ENCODE measurements at places on chromosomes 5 and 9. TPM values are rescaled to one million over a fixed set of nuclear protein-coding genes. Genes with fewer than 3 reads are reported as not detected.
A peak's percentile ranks its signal among the peaks of the same experiment; 100 is the strongest.

DNA sequence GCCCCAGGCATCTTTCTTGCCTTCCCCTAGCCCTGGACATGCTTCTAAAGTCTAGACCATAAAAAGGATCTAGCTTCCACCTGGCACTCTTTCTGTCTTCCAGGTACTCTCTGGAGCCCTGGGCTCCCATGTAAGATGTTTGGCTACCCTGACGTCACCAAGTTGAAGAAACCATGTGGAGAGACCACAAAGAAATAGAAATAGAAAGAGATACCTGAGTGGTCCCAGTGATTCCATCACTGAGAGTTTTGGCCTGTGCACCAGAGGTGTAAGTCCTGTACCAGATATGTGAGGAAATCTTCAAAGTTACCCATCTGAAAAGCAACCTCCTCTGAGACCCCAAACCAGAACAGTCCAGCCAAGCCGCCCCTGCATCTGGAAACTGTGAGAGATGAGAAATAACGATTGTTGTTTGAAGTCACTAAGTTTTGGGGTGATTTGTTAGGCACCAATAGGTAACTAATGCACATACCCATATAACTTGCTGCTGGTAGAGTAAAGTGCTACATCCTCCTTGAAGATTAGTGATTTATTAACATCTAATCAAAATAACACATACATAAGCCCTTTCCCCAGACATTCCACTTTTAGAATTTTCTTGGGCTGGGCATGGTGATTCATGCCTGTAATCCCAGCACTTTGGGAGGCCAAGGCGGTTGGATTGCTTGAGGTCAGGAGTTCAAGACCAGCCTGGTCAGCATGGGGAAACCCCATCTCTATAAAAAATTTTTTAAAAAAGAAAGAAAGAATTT, 85.7 kb upstream of the LHFPL2 start:
- no peaks in the 10 kb centered on the region for H3K27me3 ChIP-seq
- H3K4me3 ChIP-seq: no peak overlapping the region
- no peak for DNase-seq
- no peak overlapping the region for H3K27ac ChIP-seq
- H3K36me3 ChIP-seq: no peaks in the 10 kb centered on the region

Gene MARCHF11
- 0.23 TPM for total RNA-seq

DNA sequence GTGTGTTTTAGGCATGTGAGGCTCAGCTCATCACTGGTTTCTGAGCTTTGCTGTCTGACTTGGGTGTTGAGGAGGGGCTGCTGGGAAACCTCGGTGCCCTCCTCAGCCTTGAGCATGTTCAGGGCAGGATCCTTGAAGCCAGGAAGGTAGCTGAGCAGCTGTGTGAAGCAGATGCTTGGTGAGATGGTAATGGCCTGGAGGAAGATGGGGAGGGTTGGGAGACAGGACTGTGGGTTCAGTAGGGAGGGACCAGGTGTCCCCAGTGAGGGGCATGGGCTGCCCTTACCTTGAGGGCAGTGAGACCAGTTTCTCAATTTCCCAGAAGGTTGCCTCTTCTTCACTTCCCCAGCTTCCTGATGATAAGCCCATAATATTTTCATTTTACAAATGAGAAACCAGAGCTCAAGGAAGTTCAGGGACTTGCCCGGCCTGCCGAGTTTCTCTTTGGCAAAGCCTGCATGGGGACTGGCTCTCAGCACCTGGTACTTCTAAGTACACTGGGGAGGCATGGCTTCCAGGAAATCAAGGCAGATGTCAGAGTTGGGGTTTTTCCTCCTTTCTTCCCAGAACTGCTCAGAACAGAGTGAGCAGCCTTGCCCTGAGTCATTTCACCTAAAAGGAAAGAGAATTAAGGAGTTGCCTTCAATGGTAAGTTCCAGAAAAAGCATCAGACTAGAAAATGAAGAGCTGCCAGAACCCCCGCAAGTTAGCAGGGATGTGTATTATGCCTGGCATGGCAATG, 225.7 kb downstream of the MAST4 start:
- no peak overlapping the region for H3K27ac ChIP-seq
- H3K4me3 ChIP-seq: no peak overlapping the region
- H3K4me1 ChIP-seq: no peaks in the 10 kb centered on the region

DNA sequence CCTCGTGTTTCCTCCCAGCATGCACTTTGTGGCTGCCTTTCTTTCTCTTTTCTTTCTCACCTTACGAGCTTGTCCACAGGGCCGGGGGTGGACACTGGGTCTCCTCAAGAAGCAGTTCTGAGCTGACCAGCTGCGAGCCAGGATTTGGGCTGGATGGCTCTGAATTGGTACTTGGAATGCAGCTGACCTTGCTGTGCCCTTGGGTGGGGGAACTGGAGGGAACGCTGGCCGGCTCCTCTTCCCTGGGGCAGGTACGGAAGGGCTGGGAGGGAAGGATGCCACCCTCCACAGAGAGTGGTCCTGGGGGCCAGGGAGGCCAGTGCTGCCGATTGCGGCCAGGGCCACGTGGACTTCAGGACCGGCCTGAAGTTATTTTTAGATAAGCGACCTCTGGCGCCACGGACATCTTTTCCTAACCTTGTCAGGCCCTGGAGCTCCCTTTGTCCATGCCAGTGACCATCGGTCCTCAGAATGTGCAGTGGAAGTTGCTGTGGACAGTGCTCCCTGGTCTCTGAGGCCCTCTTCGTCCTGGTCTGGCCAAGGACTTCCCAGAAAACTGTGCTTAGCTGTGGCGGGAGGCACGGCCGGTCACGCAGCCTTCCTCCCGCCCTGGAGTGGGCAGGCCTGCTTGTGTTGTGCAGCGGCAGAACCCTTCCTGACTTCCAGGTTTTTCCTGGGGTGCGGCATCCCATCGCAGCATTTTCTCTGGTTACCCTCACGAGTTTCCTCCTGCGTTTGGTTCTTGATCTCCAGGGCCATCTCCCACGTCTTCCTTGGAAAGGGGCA, 13.5 kb upstream of the AHRR start:
- no peaks in the 10 kb centered on the region for H3K36me3 ChIP-seq
- peak overlapping the region; percentile 52 for H3K27ac ChIP-seq
- no peak overlapping the region for H3K4me3 ChIP-seq
- no peaks in the 10 kb centered on the region for H3K27me3 ChIP-seq
- H3K4me1 ChIP-seq: peaks cover 8% of the 10 kb centered on the region

- peaks cover 4% of the 10 kb centered on the region for H3K27me3 ChIP-seq
- no peaks in the 10 kb centered on the region for H3K36me3 ChIP-seq
- H3K4me1 ChIP-seq: peaks cover 17% of the 10 kb centered on the region
- H3K27ac ChIP-seq: peak overlapping the region; percentile 95
Observed at GRCh38 chr5:56951126-56951945, 587 bp downstream of the MIER3 start.

- H3K4me1 ChIP-seq: no peaks in the 10 kb centered on the region
- peaks cover 21% of the 10 kb centered on the region for H3K36me3 ChIP-seq
- H3K27ac ChIP-seq: peak overlapping the region; percentile 23
- no peak for DNase-seq
Observed at GRCh38 chr5:138819081-138819480, 56.1 kb downstream of the LRRTM2 start.

GRCh38 chr5:96195123-96195522, 233.5 kb upstream of the ELL2 start:
- H3K36me3 ChIP-seq: no peaks in the 10 kb centered on the region
- no peak overlapping the region for H3K27ac ChIP-seq
- DNase-seq: no peak
- no peaks in the 10 kb centered on the region for H3K4me1 ChIP-seq
- no peaks in the 10 kb centered on the region for H3K27me3 ChIP-seq

DNA sequence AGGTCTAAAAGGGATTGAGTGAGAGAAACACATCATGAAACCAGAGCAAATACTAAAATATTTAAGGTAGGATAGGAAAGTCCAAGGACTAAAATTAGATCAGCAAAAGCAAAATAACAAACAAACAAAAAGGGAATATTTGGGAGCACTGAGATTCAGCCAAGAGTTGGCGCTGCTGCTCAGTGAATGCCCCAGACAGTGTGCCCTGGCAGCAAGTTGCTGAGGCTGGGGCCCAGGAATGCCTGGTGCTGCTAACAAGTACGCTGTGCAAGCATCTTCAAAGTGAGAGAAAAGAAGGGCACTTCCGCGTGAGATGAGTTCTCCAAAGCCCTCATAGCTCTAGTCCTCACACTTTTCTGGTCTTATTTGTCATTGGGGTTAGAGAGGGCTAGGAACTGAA, 603.3 kb downstream of the EFNA5 start:
- DNase-seq: peak; percentile 4
- no peaks in the 10 kb centered on the region for H3K27me3 ChIP-seq
- peaks cover 19% of the 10 kb centered on the region for H3K4me1 ChIP-seq
- peak overlapping the region; percentile 52 for H3K27ac ChIP-seq
- H3K36me3 ChIP-seq: peaks cover 5% of the 10 kb centered on the region

GRCh38 chr5:151770383-151771258, 1.1 kb upstream of the G3BP1 start:
- peak; percentile 55 for DNase-seq
- H3K27ac ChIP-seq: peak overlapping the region; percentile 86
- H3K4me3 ChIP-seq: peak overlapping the region; percentile 39
- no peaks in the 10 kb centered on the region for H3K27me3 ChIP-seq

Gene SLC34A3
- not detected for total RNA-seq

Gene ELOVL7
- total RNA-seq: 0.96 TPM

DNA sequence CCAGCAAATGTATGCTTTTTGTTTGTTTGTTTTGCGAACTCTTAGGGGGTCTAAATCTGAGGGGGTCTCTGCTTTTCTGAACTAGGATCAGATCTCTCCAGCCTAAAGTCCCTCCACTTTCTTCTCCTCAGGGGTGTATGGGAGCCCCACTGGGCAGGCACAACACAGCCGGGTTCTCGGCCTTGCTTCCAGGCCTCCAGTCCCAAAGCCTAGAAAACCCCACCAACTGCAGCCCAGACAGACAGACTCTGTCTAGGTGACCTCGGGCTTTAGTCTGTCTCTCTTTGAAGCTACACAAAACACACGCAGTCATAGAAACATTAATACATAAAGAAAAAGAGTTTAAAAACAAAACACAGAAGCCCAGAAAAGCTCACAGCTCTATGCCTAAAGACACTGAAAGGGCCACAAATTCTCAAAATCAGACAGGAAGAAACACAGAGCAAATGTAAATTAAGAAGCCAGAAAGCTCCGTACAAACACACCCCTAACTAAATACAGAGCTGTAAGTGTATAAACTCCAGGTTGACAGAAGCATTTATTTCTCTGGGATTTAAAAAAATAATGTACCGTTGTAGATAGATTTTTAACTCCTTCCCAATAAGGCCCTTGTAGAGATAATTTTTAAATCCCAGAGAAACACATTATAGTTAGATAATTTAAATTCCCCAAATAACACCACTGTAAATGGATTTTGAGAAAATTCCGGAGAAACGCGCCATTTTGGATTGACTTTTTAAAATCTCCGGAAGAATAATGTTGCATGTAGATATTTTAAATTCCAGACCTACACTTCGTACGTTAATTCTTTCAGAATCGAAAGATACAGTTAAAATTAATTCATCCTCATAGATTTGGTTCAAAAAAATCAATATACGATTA, 2.0 kb downstream of the PITX1 start:
- H3K27ac ChIP-seq: no peak overlapping the region
- peaks cover 2% of the 10 kb centered on the region for H3K36me3 ChIP-seq
- peaks cover 93% of the 10 kb centered on the region for H3K27me3 ChIP-seq
- peaks cover 20% of the 10 kb centered on the region for H3K4me1 ChIP-seq
- no peak for DNase-seq
- peak overlapping the region; percentile 44 for H3K4me3 ChIP-seq

DNA sequence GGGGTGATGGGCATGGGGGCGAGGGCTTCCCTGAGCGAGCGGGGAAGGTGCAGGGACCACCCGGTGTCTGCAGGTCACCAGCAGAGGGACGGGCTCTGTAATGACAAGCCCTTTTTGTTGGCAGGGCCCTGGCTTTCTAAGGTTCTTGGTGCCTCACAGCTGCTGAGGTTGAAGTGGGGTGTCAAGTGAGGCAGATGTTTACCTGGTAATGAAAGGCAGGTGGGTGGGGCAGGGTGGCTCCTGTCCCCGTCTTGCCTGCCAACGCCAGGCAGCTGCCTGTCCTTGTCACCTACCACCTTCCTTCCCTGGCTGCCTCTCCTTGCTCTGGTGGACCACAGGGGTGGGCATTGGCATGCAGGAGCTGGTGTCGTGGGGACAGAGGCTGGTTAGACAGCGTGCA, 41.0 kb upstream of the SEMA4D start:
- H3K4me1 ChIP-seq: peaks cover 14% of the 10 kb centered on the region
- H3K27me3 ChIP-seq: no peaks in the 10 kb centered on the region
- H3K27ac ChIP-seq: peak overlapping the region; percentile 43
- DNase-seq: no peak
- H3K4me3 ChIP-seq: no peak overlapping the region

Gene PCDHGB3
- total RNA-seq: 0.71 TPM

DNA sequence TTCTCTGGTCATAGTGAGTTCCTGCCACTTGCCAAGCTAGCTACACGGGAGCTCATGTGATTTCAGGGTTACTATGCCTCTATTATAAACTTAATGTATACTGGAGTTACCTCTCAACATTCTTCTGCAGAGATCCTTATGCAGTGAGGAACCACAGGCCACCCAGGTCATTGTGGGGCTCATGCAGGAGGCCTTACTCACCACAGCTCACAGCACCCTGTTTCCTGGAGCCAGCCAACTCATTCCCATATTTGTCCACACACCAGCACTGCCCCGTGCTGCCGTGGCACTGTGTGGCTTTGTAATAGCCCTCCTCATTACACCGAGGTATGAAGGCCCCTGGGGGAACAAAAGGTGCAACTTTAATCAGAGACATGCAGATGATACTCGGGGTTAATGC, 520.0 kb downstream of the SPOCK1 start:
- H3K27me3 ChIP-seq: no peaks in the 10 kb centered on the region
- no peak overlapping the region for H3K27ac ChIP-seq
- peaks cover 20% of the 10 kb centered on the region for H3K4me1 ChIP-seq
- no peak for DNase-seq
- no peak overlapping the region for H3K4me3 ChIP-seq

GRCh38 chr5:465591-466403, 22.8 kb downstream of the EXOC3 start:
- no peak for DNase-seq
- H3K36me3 ChIP-seq: peaks cover 3% of the 10 kb centered on the region
- H3K27me3 ChIP-seq: no peaks in the 10 kb centered on the region
- peak overlapping the region; percentile 15 for H3K4me3 ChIP-seq

DNA sequence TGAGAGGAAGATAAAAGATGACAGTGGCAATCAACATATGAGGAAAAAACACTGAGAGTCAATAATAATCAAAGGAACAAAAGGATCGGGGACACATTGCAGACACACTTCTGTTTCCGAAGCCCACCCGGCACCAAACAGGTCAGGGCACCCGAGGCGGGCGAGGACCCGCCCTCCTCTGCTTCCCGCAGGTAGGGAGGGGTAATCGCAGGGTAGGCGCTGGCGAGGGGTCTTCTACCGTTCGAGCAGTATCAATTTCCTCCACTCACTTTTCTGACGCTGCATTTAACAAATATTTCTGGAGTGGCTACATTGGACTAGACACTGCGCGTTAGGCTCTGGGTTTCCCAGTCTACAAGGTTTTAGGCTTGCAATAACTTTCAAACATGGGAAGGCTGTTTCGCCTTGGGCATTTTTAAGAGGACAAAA, 1.3 kb downstream of the TXN start:
- no peaks in the 10 kb centered on the region for H3K36me3 ChIP-seq
- no peak for DNase-seq
- no peaks in the 10 kb centered on the region for H3K27me3 ChIP-seq
- H3K27ac ChIP-seq: peak overlapping the region; percentile 54

Gene ODF2
- total RNA-seq: 85.2 TPM

GRCh38 chr9:107024193-107024592, 161.2 kb downstream of the ZNF462 start:
- DNase-seq: no peak
- H3K36me3 ChIP-seq: no peaks in the 10 kb centered on the region
- no peak overlapping the region for H3K4me3 ChIP-seq
- H3K4me1 ChIP-seq: peaks cover 8% of the 10 kb centered on the region
- no peaks in the 10 kb centered on the region for H3K27me3 ChIP-seq

Gene CDH6
- total RNA-seq: 233 TPM

Gene SMIM33
- not detected for total RNA-seq

GRCh38 chr5:154205441-154206117, 15.0 kb downstream of the GALNT10 start:
- no peak for DNase-seq
- peaks cover 2% of the 10 kb centered on the region for H3K36me3 ChIP-seq
- H3K27ac ChIP-seq: no peak overlapping the region
- peaks cover 29% of the 10 kb centered on the region for H3K4me1 ChIP-seq
- H3K27me3 ChIP-seq: no peaks in the 10 kb centered on the region
- H3K4me3 ChIP-seq: no peak overlapping the region

Measured in neural crest cell (in vitro differentiated cells).